ENCODE measurements at places on chromosomes 4 and X.

GRCh38 chrX:44459501-44459900 is 83.2 kb downstream of the FUNDC1 start:
- no peak for DNase-seq

GRCh38 chr4:2667428-2667827 is 88.7 kb downstream of the TNIP2 start:
- no peak for DNase-seq

DNA sequence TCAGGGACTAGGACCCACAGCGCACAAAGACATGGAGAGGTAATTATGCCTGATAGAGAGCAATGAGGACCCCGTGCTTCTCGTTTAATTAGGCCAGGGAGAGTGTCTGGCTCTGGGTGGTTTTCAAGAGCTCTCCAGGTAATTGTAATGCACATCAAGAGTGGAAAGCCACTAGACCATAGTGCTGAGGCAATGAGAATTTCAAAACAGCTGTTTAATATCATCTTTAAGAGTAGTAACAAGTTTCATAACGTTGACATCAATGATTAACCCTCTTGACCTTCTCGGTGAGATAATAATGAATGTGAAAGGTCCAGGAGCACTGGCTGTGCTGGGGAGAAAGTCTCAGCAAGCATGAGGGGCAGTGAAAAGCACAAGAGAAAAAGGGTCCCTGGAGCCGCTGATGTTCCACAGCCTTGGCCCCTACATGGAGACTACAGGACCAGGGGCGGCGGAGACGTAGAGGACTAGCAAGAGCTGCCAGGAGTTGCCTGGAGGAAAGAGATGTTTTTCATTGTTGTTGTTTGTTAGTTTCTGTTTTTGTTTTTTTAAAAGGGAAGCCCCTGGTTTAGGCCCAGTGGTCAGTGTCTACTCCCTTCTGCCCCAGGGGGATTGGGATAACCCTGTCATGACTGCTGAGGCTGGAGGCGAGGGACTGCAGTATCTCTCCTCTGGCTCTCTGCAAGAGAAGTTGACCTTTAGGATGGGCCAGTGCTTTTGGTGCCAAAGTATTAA is 14.8 kb upstream of the CXCR3 start:
- DNase-seq, result no peak

DNA sequence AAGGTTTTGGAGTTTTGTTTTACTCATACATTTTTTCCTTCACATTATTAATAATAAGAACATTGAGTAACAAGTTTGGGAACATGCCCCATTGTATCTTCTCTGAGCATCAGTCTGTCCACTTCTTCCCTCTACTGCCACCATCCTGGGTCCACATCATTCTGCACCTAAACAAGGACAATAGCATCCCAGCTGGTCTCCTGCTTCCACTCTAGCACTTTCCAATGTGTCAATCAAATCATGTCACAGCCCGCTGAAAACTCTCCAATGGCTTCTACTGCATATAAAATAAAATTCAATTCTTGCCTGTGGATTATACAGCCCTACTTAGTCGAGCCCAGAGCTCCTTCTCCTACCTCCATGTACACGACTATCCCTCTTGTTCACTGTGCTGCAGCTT is 66.8 kb upstream of the RBPJ start:
- no peak for DNase-seq

DNA sequence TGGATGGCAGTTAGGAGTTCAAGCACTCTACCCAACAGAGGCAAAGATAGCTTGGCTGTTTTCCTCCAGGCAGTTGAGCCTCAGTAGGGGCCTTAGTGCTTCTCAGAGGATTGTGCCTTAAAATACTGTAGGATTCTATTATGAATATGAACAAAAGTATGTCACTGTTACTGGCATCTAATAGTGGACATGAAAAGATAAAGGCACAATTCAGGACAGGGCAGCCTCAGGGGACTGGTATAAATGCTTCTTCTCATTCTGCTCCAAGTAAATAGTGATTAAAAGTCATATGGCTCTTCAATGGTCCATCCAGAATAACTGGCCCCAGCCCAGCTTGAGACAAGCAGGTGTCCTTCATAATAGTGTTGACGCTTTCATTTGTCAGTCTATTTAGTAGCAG is 17.7 kb downstream of the COL4A6 start:
- DNase-seq, result no peak

- no peak for DNase-seq
Observed at GRCh38 chrX:154452823-154453222, 5.3 kb upstream of the PLXNA3 start.

DNA sequence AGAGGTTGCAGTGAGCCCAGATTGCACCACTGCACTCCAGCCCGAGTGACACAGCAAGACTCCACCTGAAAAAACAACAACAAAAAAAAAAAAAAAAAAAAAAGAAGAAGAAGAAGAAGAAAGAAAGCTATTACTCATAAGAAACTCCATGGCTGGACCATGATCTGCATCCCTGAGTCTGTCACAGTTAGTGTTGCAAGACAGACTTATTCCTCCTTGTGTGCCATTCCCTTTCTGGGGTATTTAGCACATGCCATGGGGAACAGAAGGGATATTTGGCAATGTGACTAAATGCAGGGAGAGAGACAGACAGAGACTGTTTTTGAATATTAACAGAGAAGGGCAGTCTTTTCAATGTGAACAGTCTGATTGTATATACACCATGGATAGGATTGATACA is 16.7 kb upstream of the PDS5A start:
- no peak for DNase-seq

DNA sequence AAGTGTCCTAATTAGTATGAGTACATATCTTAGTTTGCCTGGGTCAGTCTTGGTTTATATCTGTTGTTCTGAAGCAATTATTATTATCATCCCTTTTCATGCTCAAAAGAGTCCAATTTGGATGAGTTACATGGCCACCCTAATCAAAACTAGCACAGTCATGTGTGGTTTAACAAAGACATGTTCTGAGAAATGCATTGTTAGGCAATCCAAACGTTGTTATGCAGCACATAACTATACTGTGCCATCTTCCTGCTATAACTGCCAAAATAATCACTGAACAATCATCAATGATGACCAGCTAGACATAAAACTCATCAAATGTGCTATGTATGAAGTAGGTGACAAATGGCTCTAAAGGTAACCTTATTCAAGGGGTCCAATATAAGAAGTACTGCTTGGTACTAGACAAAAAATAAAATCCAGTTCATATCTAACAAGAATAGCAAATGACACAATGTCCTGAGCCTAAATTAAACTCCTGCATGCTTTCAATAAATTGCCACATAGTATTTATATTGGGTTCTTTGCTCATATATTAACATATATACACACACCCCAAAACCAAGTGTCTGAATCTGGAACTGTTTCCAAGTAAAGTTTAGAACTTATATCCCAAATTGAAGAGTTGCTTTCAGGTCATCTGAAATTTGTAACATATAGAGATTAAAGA is 41.9 kb downstream of the CNOT6L start:
- DNase-seq, result no peak

- DNase-seq, result no peak
Observed at GRCh38 chr4:163195247-163195765, 28.6 kb upstream of the NAF1 start.

- no peak for DNase-seq
Observed at GRCh38 chrX:4841216-4841745, 1127.8 kb upstream of the PRKX start.

DNA sequence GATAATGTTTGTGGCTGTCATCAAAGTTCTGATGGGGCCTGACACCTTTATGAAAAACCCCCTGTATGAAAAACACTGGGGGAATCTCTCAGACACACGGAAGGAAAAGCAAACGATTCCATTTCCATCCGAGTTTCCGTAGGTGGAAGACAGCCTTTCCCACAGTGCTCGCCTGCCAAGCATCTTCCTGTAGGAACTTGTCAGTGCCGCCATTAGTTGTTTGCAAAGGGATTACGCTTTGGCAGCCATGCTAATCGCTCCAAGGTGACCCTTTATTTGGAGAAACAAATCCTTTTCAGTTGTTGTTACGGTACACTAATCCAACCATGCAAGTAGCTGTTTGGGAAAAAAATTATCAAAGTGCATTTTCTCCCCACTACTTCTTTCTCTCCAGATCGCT is 44.4 kb upstream of the STOX2 start:
- peak; percentile 84 for DNase-seq

GRCh38 chr4:53804719-53805118 is 213.4 kb upstream of the LNX1 start:
- no peak for DNase-seq
